Chondrocyte (in vitro differentiated cells): ENCODE measurements at places on chromosomes 13 and 19. TPM values are rescaled to one million over a fixed set of nuclear protein-coding genes. Genes with fewer than 3 reads are reported as not detected.

Gene KCTD4
- total RNA-seq = not detected in 3 replicates

Gene ZFP30
- total RNA-seq = 10.7 to 18.3 TPM (median 15.1 TPM) in 3 replicates

Gene TMPRSS9
- 0.15 to 0.26 TPM in 2 of 3 replicates, not detected in the other for total RNA-seq

Gene ADGRE2
- 0.87 to 1.6 TPM in 2 of 3 replicates, not detected in the other for total RNA-seq

Gene MBD3L3
- total RNA-seq = not detected in 3 replicates

- DNase-seq = no peak
Measured at GRCh38 chr13:79222427-79223205, 183.4 kb downstream of the RBM26 start.

- peaks cover 3% of the 10 kb centered on the region for H3K27me3 ChIP-seq
- peaks cover 6% of the 10 kb centered on the region for H3K4me1 ChIP-seq
- H3K27ac ChIP-seq = no peak overlapping the region
Measured at GRCh38 chr13:96821971-96822370, 172.3 kb downstream of the OXGR1 start.

GRCh38 chr13:37925878-37926473 lies 56.4 kb upstream of the TRPC4 start:
- no peak for DNase-seq
- no peaks in the 10 kb centered on the region for H3K36me3 ChIP-seq
- H3K4me1 ChIP-seq = no peaks in the 10 kb centered on the region
- H3K27ac ChIP-seq = no peak overlapping the region

DNA sequence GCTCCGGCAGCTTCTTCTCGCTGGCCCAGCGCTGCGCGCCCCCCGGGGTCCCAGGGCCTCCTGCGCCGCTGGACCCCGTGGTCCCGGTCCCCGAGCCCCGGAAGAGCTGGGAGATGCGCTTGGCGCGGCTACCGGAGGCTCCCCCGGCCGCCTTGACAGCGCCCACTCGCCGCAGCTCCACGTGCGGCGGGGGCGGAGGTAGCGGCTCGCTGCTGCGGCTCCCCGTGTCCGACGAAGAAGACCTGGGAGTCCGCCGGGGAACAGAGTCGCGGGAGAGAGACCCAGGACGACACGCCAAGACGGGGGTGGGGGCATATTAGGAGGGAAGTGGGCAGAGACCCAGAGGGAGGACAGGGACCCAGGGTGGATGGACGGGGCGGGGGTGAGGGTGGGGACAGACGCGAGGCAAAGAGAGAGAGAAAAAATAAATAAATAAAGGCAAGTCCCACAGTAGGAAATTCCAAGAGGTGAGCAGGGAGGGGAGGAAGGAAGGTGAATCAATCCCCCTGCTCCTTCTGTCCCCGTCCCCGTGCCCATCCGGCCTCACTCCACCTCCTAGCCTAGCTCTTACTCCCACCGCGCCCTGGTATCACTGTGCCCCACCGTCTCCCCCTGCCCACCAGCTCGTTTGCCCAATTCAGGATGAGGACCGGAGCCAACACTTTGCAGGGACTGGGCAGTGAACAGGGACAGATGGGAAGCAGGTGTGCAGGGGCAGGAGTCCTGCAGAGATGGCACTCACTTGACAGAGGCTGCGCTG lies 826 bp downstream of the RASIP1 start:
- no peak for DNase-seq
- peaks cover 2% of the 10 kb centered on the region for H3K36me3 ChIP-seq

DNA sequence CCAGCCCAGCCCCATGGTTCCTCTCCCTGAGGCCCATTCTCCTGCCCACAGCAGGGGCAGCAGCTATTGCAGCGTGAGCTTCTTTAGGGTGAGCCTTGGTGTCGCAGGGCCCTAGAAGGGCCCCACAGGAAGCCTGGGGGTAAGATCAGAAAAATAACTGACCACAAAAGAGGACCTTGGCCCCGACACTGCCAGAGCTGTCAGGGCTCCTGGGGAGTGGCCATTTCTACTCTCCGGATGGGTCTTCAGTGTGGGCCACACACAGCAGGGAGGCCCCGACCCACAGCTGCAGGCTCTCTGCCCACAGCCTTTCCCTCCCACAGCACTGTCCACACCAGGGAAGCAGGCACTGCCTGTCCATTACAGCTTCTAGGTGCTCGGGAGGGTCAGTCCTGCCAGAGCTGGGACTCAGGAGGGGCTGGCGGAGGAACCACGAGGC lies 3.5 kb upstream of the SIGLEC8 start:
- H3K36me3 ChIP-seq = no peaks in the 10 kb centered on the region
- peaks cover 6% of the 10 kb centered on the region for H3K27me3 ChIP-seq
- H3K4me3 ChIP-seq = no peak overlapping the region

DNA sequence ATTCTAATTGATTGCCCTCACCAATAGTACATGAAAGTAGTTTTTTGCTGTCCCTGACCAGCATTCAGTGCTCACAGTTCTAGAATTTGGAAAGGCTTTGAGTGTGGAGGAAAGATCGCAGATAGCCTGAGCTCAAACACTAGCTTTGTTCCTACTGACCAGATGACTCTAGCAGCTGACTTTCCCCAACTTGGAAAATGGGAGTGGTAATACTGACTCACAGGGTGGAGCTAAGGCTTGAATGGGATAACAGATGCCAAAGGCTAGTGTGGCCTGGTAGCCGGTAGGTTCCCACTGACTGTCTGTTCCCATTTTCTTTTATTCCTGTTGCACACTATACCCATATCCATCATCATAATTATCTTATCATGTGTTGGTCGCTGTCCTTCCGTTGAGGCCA lies 3.7 kb downstream of the ZSCAN22 start:
- peak overlapping the region; percentile 20 for H3K27ac ChIP-seq
- peaks cover 3% of the 10 kb centered on the region for H3K36me3 ChIP-seq
- DNase-seq = no peak
- no peaks in the 10 kb centered on the region for H3K27me3 ChIP-seq
- H3K4me1 ChIP-seq = peaks cover 6% of the 10 kb centered on the region
- no peak overlapping the region for H3K4me3 ChIP-seq

GRCh38 chr13:69947582-69947981 lies 160.0 kb upstream of the ATXN8OS start:
- no peaks in the 10 kb centered on the region for H3K4me1 ChIP-seq
- no peaks in the 10 kb centered on the region for H3K36me3 ChIP-seq
- no peak for DNase-seq
- H3K4me3 ChIP-seq = no peak overlapping the region
- H3K27me3 ChIP-seq = no peaks in the 10 kb centered on the region
- H3K27ac ChIP-seq = no peak overlapping the region

GRCh38 chr19:46309056-46309455 lies 12.2 kb downstream of the HIF3A start:
- peaks cover 62% of the 10 kb centered on the region for H3K36me3 ChIP-seq
- no peaks in the 10 kb centered on the region for H3K27me3 ChIP-seq
- H3K27ac ChIP-seq = peak overlapping the region; percentile 65
- no peak for DNase-seq
- no peak overlapping the region for H3K4me3 ChIP-seq
- peaks cover 11% of the 10 kb centered on the region for H3K4me1 ChIP-seq

GRCh38 chr13:104773775-104774174 lies 1707.6 kb upstream of the SLC10A2 start:
- H3K27ac ChIP-seq = no peak overlapping the region
- no peak overlapping the region for H3K4me3 ChIP-seq
- no peaks in the 10 kb centered on the region for H3K36me3 ChIP-seq
- peaks cover 8% of the 10 kb centered on the region for H3K4me1 ChIP-seq

- H3K36me3 ChIP-seq = peaks cover 1% of the 10 kb centered on the region
- H3K4me3 ChIP-seq = no peak overlapping the region
- H3K27me3 ChIP-seq = no peaks in the 10 kb centered on the region
- peaks cover 13% of the 10 kb centered on the region for H3K4me1 ChIP-seq
- no peak for DNase-seq
Measured at GRCh38 chr13:48775804-48776203, 122.1 kb downstream of the CYSLTR2 start.

GRCh38 chr19:38394488-38394887 lies 6.0 kb downstream of the SPRED3 start:
- H3K36me3 ChIP-seq = peaks cover 9% of the 10 kb centered on the region
- no peak for DNase-seq
- no peak overlapping the region for H3K27ac ChIP-seq

GRCh38 chr19:679418-680286 lies 3.5 kb downstream of the FSTL3 start:
- peak overlapping the region; percentile 95 for H3K27ac ChIP-seq
- peak; percentile 91 for DNase-seq
- H3K4me1 ChIP-seq = peaks cover 32% of the 10 kb centered on the region
- peaks cover 6% of the 10 kb centered on the region for H3K36me3 ChIP-seq
- peak overlapping the region; percentile 75 for H3K4me3 ChIP-seq

DNA sequence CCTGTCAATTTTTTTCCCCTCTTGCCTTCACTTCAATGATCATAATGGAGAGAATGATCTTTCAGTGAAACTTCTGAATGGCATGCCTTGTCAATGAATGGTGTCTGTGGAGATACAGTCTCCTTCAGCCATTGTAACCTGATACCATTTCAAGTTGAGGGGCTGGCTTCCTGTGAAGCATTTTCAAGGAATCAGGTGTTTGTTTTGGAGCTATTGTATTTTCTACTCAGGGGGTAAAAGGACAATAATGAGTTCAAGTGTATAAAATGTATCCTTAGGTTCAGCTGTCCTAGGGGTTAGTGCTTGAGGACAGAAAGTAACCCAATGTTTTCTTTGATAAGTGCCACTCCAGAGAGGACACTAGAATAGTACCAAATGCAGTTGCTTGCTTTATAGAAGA lies 23.8 kb upstream of the CBY2 start:
- no peak for DNase-seq
- peaks cover 13% of the 10 kb centered on the region for H3K27me3 ChIP-seq
- H3K36me3 ChIP-seq = peaks cover 1% of the 10 kb centered on the region
- H3K27ac ChIP-seq = no peak overlapping the region
- no peak overlapping the region for H3K4me3 ChIP-seq
- H3K4me1 ChIP-seq = peaks cover 19% of the 10 kb centered on the region

DNA sequence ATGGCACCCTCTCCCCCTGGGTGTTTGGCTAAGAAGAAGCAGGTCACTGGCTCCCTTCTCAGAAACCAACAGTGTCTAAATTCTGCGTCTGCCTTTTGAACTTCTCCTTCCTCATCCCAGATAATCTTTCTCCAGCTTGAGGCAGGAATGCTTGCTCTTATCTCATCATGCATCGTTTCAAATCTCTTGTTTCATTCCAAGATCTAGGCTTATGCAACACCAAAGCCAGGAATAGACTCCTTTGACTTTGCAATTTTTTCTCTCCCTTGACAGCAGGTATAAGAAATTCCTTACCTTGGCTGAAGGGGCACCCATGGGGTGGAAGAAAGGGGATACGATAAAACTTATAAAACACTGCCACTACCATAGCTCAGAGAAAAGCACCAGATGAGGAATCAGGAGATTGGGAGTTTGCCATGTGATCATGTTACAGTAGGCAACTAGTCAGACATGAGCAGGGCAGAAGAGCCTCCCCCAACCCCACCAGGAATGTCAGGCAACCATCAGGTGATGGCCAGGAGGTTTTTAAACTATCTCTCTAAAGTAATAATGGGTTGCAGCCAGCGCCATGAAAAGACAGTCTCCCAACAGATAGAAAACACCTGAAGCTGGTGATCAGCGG lies 498.9 kb downstream of the KLF12 start:
- no peak for DNase-seq
- H3K4me3 ChIP-seq = no peak overlapping the region
- no peak overlapping the region for H3K27ac ChIP-seq
- H3K4me1 ChIP-seq = peaks cover 14% of the 10 kb centered on the region
- H3K27me3 ChIP-seq = peaks cover 4% of the 10 kb centered on the region

- DNase-seq = no peak
- no peaks in the 10 kb centered on the region for H3K27me3 ChIP-seq
- H3K27ac ChIP-seq = no peak overlapping the region
- no peaks in the 10 kb centered on the region for H3K4me1 ChIP-seq
- no peaks in the 10 kb centered on the region for H3K36me3 ChIP-seq
Measured at GRCh38 chr13:33392794-33393405, 107.3 kb upstream of the STARD13 start.

- no peaks in the 10 kb centered on the region for H3K27me3 ChIP-seq
- H3K4me3 ChIP-seq = no peak within 1 kb of the TSS
- peaks cover 3% of the 10 kb centered on the region for H3K4me1 ChIP-seq
- peak within 1 kb of the TSS; percentile 66 for H3K27ac ChIP-seq
- peaks cover 20% of the 10 kb centered on the region for H3K36me3 ChIP-seq
Measured at GRCh38 chr19:58395220-58395978, at the start of gene RNF225. Gene RNF225, plus strand, starts transcription at chr19:58395656. Its CDS starts 434 bp downstream, at chr19:58396090.

GRCh38 chr19:33424181-33424580 lies 50.7 kb downstream of the CEBPG start:
- H3K4me1 ChIP-seq = no peaks in the 10 kb centered on the region
- peaks cover 1% of the 10 kb centered on the region for H3K36me3 ChIP-seq
- H3K27me3 ChIP-seq = no peaks in the 10 kb centered on the region
- no peak overlapping the region for H3K27ac ChIP-seq
- no peak for DNase-seq

DNA sequence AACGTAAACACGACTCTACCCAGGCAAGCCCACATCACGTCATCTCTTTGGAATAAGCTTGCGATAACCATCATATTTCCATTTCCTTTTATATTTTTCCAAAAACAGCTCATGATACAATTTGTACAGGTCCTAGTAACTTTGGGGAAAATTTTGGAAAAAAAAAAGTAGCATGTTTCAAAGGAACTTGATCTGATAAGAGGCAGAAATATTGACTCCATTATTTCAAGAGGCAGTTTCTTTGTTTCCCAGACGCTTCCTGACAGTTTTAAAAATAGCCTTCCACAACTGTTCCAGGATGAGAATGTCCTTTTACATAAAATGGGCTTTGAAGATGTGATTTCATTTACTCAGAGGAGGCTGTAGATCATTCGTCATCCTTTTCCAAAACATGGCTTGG lies 23.1 kb downstream of the KLF2 start:
- no peaks in the 10 kb centered on the region for H3K27me3 ChIP-seq
- no peaks in the 10 kb centered on the region for H3K36me3 ChIP-seq
- no peak for DNase-seq
- H3K4me1 ChIP-seq = peaks cover under 1% of the 10 kb centered on the region
- no peak overlapping the region for H3K27ac ChIP-seq

DNA sequence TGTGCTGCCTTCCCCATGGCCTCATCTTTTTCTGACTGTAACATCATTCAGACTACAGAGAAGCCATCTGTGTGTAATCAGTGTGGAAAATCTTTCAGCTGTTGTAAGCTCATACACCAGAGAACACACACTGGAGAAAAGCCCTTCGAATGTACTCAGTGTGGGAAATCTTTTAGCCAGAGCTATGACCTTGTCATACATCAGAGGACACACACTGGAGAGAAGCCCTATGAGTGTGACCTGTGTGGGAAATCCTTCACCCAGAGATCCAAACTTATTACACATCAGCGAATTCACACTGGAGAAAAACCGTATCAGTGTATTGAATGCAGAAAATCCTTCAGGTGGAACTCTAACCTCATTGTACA lies 17.2 kb upstream of the ZNF8 start:
- no peak overlapping the region for H3K27ac ChIP-seq
- H3K27me3 ChIP-seq = no peaks in the 10 kb centered on the region
- DNase-seq = no peak
- H3K4me1 ChIP-seq = no peaks in the 10 kb centered on the region
- H3K4me3 ChIP-seq = no peak overlapping the region
- H3K36me3 ChIP-seq = peaks cover 84% of the 10 kb centered on the region

DNA sequence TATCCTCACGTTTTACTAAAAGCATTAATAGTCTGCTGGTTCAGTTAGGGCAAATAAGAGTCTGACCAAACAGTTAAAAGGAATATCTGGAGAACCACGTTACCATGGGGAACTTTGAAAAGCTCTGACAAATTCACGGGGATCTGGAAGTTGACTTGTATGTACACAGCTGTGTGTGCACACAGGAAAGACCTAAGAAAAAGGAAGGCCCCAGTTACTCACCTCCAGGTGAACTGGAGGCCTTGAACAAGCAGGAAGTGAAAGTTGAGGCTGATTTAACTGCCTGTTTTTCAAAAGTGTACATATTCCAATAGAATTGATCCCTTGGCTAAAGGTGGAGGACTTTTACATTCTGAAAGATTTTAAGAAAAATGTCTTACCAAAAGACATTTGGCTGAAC lies 1891.6 kb upstream of the PCDH20 start:
- no peak overlapping the region for H3K4me3 ChIP-seq
- H3K27ac ChIP-seq = no peak overlapping the region
- H3K36me3 ChIP-seq = no peaks in the 10 kb centered on the region
- DNase-seq = no peak
- no peaks in the 10 kb centered on the region for H3K27me3 ChIP-seq
